Mammary epithelial cell (primary cell): ENCODE measurements at places on chromosomes 6 and 20. TPM values are rescaled to one million over a fixed set of nuclear protein-coding genes. Genes with fewer than 3 reads are reported as not detected.

GRCh38 chr20:57834306-57835073 is 124.7 kb upstream of the PMEPA1 start:
- DNase-seq, result peak; percentile 31

- no peak for DNase-seq
Measured at GRCh38 chr6:130018744-130019325, 454 bp downstream of the L3MBTL3 start.

GRCh38 chr6:14151773-14152172 is 34.2 kb downstream of the CD83 start:
- no peak for DNase-seq

GRCh38 chr20:44747166-44748004 is 1.7 kb downstream of the KCNK15 start:
- DNase-seq, result peak; percentile 87

DNA sequence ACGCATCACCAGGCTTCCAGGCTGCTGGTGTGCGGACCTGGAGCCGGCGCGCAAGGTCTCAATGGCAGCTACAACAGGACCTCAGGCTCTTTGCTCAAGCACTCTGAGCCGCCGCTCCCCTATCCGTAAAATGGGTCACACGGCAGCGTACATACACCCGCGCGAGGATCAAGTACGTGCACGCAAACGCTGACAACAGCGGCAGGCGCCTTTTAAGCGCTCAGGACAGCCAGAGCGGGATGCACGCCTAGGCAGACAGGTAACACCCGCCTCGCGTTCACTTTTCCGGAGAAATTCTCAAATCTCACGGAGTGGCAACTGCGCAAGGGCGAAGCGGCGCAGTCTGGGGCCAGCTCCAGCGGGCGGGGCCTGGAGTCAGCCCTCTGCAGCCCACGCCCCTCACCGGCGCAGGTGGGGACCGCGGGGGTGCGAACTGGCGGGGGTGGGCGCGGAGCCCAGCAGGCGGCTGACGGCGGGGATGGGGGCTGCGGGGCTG is 535 bp downstream of the EXOC2 start:
- peak; percentile 80 for DNase-seq

DNA sequence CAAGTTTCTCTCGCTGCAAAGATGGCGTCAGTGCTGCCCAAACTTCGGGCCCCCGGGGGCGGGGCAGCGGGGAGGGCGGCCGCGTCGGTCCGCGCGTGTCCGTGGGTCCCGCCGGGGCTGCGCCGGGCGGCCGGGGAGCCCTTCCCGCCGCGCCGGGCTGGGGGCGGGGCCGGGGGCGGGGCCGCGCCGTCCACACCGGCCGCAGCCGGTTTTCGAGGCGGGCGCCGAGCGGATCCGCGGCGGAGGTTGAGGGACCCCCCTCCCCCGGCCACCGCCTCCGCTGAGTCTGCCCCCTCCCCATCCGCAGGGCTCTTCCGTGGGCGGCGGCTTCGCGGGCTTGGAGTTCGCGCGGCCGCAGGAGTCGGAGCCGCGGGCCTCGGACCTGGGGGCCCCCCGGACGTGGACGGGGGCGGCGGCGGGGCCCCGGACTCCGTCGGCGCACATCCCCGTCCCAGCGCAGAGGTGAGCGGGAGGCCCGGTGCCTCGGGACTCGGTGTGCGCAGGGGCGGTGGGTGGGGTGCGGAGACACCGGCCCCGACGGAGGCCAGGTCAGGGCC is 572 bp downstream of the SLC2A4RG start:
- DNase-seq, result no peak

DNA sequence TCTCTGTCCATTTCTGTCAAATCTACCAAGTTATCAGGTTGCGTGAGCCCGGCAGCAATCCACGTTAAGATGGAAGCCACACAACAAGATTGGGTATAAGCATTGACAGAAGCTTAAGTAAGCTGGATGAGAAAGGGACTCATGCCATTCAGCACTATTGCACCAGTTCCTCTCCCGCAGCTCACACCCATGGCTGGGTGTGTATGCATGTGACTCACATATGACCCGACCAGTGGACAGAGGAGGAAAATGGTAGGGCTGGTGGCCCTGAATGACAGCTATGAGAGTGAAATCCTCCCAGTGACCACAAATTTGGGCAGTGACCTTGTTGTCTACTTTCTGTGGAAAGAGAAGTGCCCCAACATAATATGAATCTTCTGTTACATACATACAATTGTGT is 113.5 kb downstream of the OTOR start:
- DNase-seq, result no peak

ZBTB46 gene
- total RNA-seq, result 0.35 and 0.52 TPM in 2 replicates

TSBP1 gene
- total RNA-seq, result not detected in 2 replicates
